ENCODE measurements at places on chromosomes 13 and 19.
A peak's percentile ranks its signal among the peaks of the same experiment; 100 is the strongest.

- DNase-seq = no peak
- H3K4me1 ChIP-seq = peaks cover 4% of the 10 kb centered on the region
- H3K36me3 ChIP-seq = peaks cover 2% of the 10 kb centered on the region
- H3K4me3 ChIP-seq = peak overlapping the region; percentile 45
- peak overlapping the region; percentile 10 for H3K27ac ChIP-seq
Measured at GRCh38 chr19:2266183-2266993, 10.2 kb upstream of the JSRP1 start.

DNA sequence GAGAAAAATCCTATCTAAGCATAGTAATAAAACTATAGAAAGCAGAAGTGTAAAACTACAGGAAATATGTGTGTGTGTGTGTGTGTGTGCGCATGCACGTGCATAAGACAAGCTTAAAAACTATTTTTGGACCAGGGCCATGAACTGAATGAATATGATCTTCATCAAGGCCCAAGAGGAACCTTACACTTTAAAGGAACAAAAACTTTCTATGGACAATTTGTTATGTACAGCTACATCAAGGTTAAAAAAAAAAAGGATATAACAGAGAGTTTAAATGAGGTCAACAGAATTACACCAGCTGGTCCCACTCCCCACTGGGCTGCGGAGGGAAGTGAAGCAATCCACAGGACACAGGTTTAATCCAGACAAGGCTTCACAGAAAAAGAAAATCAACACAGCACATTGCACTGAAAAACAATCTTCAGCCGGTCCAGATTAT lies 151.1 kb downstream of the LHFPL6 start:
- H3K4me3 ChIP-seq = no peak overlapping the region
- H3K27me3 ChIP-seq = peaks cover 3% of the 10 kb centered on the region
- H3K36me3 ChIP-seq = no peaks in the 10 kb centered on the region
- no peaks in the 10 kb centered on the region for H3K4me1 ChIP-seq
- DNase-seq = no peak

GRCh38 chr13:109795011-109795410 lies 8.6 kb upstream of the IRS2 start:
- H3K27me3 ChIP-seq = peaks cover 18% of the 10 kb centered on the region
- no peak overlapping the region for H3K4me3 ChIP-seq
- no peak for DNase-seq
- H3K36me3 ChIP-seq = no peaks in the 10 kb centered on the region

GRCh38 chr19:36847968-36848367 lies 2.7 kb upstream of the ZNF345 start:
- no peak overlapping the region for H3K27ac ChIP-seq
- H3K4me1 ChIP-seq = peaks cover 6% of the 10 kb centered on the region
- H3K36me3 ChIP-seq = peaks cover 35% of the 10 kb centered on the region
- no peak for DNase-seq
- H3K27me3 ChIP-seq = no peaks in the 10 kb centered on the region

- H3K4me3 ChIP-seq = no peak overlapping the region
- H3K27ac ChIP-seq = no peak overlapping the region
- H3K4me1 ChIP-seq = peaks cover 11% of the 10 kb centered on the region
- no peak for DNase-seq
- H3K36me3 ChIP-seq = peaks cover 3% of the 10 kb centered on the region
Measured at GRCh38 chr13:60417734-60418133, 20.7 kb downstream of the TDRD3 start.

- H3K4me3 ChIP-seq = no peak overlapping the region
- H3K4me1 ChIP-seq = no peaks in the 10 kb centered on the region
- H3K36me3 ChIP-seq = no peaks in the 10 kb centered on the region
- no peak for DNase-seq
Measured at GRCh38 chr19:49272204-49272603, 52.8 kb downstream of the SLC6A16 start.

DNA sequence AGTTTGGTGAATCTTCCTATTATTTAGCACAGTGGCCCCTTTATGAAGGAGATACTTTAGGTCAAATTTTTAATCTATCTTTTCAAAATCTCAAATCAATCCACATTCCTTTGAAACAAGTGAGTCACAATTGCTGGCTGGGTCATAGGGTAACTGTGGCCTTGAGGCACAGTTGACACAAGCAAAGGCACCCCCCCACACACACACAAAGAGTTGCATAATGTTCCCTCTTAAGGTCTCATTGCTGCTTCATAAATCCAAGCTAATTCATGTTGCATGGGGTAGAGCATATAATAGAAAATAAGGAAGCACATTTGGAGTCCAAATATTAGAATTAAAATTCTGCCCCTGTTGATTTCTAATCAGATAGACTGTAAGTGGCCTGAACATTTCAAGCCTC lies 171.5 kb downstream of the DLEU7 start:
- H3K36me3 ChIP-seq = no peaks in the 10 kb centered on the region
- H3K27me3 ChIP-seq = peaks cover 7% of the 10 kb centered on the region
- H3K4me1 ChIP-seq = no peaks in the 10 kb centered on the region
- H3K4me3 ChIP-seq = no peak overlapping the region
- no peak overlapping the region for H3K27ac ChIP-seq

DNA sequence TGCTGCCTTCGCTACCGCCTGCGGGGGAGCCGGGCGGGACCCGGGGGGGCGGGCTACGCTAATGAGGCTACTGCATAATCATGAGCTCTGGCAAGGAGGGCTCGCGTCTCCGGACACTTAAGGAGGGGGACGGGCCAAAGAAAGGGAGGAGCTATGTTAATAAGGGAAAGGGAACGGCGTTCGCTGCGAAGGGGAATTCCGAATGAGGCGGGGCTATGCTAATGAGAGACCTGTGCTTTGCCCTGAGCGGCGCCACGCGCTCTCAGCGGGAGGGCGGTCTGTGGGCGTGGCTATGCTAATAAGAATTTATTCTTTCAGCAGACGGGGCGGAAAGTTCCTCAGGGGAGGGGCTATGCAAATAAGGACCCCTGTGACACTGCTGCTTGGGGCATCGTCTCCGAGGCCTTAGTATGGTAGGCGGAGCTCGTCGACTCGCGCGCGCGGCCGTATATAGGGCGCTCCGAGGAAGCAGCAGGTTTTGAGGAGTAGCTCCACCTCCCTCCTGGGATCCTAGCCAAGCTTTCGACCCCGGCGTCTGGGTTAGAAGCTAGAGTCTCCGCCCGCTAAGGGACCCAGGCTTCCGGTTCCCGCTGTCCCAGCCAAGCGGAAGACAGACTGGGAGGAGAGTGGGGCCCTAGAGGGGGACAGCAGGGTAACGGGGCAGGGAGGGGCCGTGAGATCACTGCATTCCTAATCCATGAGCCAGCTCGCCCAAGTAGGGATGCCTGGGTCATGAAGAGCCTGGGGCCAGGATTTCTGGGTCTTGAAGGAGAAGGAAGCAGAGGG lies at the start of gene RRAS:
TSS of gene RRAS (minus strand) at position 31 of the 786 bp plus-strand sequence. CDS start 45 bp downstream, outside the sequence.
- H3K4me3 ChIP-seq = peak within 1 kb of the TSS; percentile 94
- peak within 1 kb of the TSS; percentile 99 for H3K27ac ChIP-seq
- H3K4me1 ChIP-seq = peaks cover 55% of the 10 kb centered on the region

- peaks cover 42% of the 10 kb centered on the region for H3K36me3 ChIP-seq
- H3K27me3 ChIP-seq = no peaks in the 10 kb centered on the region
- H3K27ac ChIP-seq = no peak overlapping the region
- H3K4me1 ChIP-seq = no peaks in the 10 kb centered on the region
- no peak overlapping the region for H3K4me3 ChIP-seq
- no peak for DNase-seq
Measured at GRCh38 chr19:27777242-27777641, 1435.7 kb downstream of the UQCRFS1 start.

GRCh38 chr19:54526972-54527371 lies 24.3 kb downstream of the LAIR2 start:
- H3K36me3 ChIP-seq = peaks cover 2% of the 10 kb centered on the region
- no peak for DNase-seq
- peaks cover 2% of the 10 kb centered on the region for H3K27me3 ChIP-seq
- peaks cover 37% of the 10 kb centered on the region for H3K4me1 ChIP-seq
- H3K27ac ChIP-seq = no peak overlapping the region
- no peak overlapping the region for H3K4me3 ChIP-seq

- H3K4me1 ChIP-seq = peaks cover 56% of the 10 kb centered on the region
- H3K4me3 ChIP-seq = peak overlapping the region; percentile 89
- DNase-seq = no peak
- peak overlapping the region; percentile 98 for H3K27ac ChIP-seq
Measured at GRCh38 chr13:27427641-27428040, 3.2 kb downstream of the GTF3A start.

DNA sequence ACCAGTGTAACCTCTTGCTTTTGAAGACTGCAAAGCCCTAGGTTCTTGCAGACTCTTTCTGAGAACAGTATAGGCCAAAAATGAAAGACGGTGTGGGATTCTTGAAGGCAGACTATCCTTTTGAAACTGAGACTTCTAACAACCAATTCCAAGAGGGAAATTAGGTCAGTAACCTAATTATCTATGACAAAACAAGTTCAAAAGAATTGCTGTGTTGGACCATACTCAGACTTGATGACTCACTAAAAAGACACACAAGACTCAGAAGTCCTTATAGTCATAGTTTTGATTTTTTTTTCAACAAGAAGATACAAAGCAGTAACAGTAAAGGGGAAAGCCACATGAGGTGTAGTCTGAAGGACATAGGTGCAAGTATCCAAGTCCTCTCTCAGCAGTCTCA lies 624.0 kb upstream of the GPC6 start:
- no peaks in the 10 kb centered on the region for H3K4me1 ChIP-seq
- H3K27me3 ChIP-seq = no peaks in the 10 kb centered on the region
- no peak for DNase-seq
- no peaks in the 10 kb centered on the region for H3K36me3 ChIP-seq
- no peak overlapping the region for H3K4me3 ChIP-seq

DNA sequence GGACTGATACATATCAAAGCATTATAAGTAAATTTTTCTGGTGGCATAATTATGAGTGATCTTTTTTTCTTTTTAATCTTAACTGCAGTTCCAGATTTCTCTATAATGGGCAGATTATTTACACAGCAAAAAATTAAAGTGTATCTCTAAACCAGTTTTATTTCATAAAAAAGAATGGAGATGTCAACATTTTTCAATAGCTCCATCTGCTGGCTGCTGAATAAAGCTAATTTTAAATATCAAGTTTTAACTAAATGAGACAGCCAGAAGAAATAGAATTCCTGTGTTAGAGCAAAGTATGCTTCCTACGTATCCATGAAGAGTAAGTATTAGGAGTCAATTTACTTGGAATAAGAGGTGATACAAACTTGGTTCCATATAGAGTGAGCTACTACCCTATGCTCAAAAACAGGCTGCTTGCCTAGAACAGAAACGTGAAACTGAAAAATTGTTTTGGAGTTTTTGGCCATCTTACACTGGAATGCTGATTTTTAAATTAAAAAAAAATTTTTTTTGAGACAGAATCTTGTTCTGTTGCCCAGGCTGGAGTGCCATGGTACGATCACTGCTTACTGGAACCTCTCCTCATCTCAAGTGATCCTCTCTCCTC lies 5.0 kb upstream of the PDS5B start:
- H3K4me1 ChIP-seq = peaks cover 12% of the 10 kb centered on the region
- peaks cover 4% of the 10 kb centered on the region for H3K36me3 ChIP-seq
- peaks cover 19% of the 10 kb centered on the region for H3K27me3 ChIP-seq
- no peak overlapping the region for H3K27ac ChIP-seq
- DNase-seq = no peak

DNA sequence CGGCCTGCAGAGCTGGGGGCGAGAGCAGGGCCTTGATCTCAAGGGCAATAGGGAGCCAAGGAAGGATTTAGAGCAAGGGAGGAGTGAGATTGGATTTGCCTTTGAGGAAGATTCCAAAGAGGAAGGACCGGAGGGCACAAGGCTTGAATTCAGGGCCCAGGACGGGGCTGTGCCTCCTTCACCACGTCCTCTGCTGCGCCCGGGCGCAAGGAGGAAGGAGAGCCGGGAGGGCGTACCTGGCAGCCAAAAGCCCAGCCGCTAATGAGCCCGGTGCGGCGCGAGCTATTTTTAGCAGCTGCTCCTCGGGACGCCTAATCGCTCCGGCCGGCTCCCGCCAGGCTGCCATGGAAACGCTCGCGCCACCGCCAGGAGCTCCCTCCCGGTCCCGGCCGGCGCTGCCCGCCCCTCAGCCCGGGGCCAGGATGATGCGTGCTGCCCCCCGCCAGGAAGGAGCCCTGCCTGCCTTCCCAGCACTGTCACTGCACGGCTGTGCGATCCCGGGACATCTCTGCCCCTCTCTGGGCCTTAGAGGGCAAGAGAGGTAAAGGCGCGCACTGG lies 31.3 kb downstream of the TINCR start:
- no peaks in the 10 kb centered on the region for H3K4me1 ChIP-seq
- H3K27ac ChIP-seq = no peak overlapping the region
- H3K36me3 ChIP-seq = peaks cover 4% of the 10 kb centered on the region
- H3K4me3 ChIP-seq = no peak overlapping the region

- peaks cover 2% of the 10 kb centered on the region for H3K27me3 ChIP-seq
- peaks cover 14% of the 10 kb centered on the region for H3K4me1 ChIP-seq
- no peaks in the 10 kb centered on the region for H3K36me3 ChIP-seq
- H3K27ac ChIP-seq = no peak overlapping the region
- no peak for DNase-seq
- H3K4me3 ChIP-seq = no peak overlapping the region
Measured at GRCh38 chr19:17526922-17527321, 15.5 kb downstream of the PGLS start.

GRCh38 chr13:49098198-49098597 lies 121.9 kb upstream of the MLNR start:
- peaks cover 7% of the 10 kb centered on the region for H3K36me3 ChIP-seq
- H3K4me3 ChIP-seq = no peak overlapping the region
- H3K27me3 ChIP-seq = no peaks in the 10 kb centered on the region

DNA sequence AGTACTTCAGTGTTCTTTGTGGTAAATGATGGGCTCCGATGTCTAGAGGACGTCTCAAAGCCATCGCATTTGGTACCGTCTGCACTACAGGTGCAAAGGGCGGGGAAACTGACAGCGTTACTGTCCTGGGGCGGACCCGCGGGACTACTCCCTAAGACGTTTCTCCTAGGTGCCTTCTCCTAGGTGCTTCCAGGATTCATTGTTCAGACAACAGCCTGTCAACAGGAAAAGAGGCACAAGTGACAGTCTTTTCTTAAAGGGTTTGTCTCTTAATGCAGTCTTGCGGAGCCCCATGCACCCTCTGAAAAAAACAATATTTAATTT lies 1.4 kb downstream of the SERTM1 start:
- no peaks in the 10 kb centered on the region for H3K36me3 ChIP-seq
- H3K4me3 ChIP-seq = no peak overlapping the region
- no peak for DNase-seq
- peaks cover 23% of the 10 kb centered on the region for H3K27me3 ChIP-seq
- H3K4me1 ChIP-seq = no peaks in the 10 kb centered on the region
- no peak overlapping the region for H3K27ac ChIP-seq

GRCh38 chr13:78657699-78658629 lies 991 bp downstream of the OBI1 start:
- DNase-seq = no peak
- H3K4me1 ChIP-seq = peaks cover 36% of the 10 kb centered on the region
- peak overlapping the region; percentile 96 for H3K4me3 ChIP-seq
- no peaks in the 10 kb centered on the region for H3K27me3 ChIP-seq
- peak overlapping the region; percentile 74 for H3K27ac ChIP-seq

- H3K4me1 ChIP-seq = no peaks in the 10 kb centered on the region
- no peaks in the 10 kb centered on the region for H3K36me3 ChIP-seq
- H3K4me3 ChIP-seq = no peak overlapping the region
- no peak for DNase-seq
- no peaks in the 10 kb centered on the region for H3K27me3 ChIP-seq
- no peak overlapping the region for H3K27ac ChIP-seq
Measured at GRCh38 chr13:71603255-71603654, 263.7 kb downstream of the DACH1 start.

GRCh38 chr13:36074659-36075058 lies 56.5 kb downstream of the DCLK1 start:
- H3K27me3 ChIP-seq = no peaks in the 10 kb centered on the region
- H3K27ac ChIP-seq = no peak overlapping the region
- no peaks in the 10 kb centered on the region for H3K4me1 ChIP-seq
- no peak for DNase-seq

All from activated T-helper 1 cell treated with anti-CD3 and anti-CD28 coated beads, Interleukin-12 subunit alpha, Interleukin-12 subunit beta, Interleukin-2, Interleukin-4 antibody, amounts not matched to agents 30 ng/mL and 10 ng/mL and 1 ng/mL, durations not matched to agents 14 hours and 24 hours and 36 hours (primary cell).